ENCODE measurements at places on chromosomes 4 and X. TPM values are rescaled to one million over a fixed set of nuclear protein-coding genes. Genes with fewer than 3 reads are reported as not detected.

DNA sequence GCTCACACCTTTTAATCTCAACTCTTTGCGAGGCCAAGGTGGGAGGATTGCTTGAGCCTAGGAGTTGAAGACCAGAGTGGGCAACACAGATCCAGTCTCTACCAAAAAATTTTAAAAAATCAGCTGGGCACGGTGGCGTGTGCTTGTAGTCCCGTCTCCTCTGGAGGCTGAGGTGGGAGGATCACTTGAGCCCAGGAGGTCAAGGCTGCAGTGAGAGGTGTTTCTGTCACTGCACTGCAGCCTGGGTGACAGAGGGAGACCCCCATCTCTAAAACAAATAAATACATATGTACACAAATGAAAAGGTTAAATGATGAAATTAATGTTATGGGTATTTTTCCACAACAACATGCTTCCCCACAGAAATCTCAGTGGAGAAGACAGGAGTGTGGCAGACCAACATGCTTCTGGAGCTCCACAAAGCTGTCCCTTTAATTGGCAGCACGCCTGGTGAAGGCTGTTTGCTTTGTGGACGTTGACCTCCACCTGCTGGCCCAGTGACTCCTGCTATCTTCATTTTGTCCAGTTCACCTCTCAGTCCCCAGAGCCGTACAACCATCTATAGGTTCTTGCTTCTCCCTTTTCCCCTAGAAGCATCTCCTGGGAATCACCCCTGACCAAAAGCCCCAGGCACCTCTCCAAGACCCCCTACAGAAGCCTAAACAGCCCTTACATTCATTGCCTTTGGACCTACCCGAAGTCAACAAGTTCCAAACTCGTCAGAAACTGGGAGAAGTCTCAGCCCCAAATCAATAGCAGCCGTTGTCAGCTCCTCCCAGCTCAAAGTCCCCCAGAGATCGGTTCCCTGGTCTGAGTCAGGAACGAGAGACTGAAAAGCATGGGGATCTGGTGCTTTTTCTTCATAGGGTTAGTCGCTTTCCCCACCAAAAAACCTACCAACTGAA lies 36.4 kb upstream of the CD99 start:
- no peak for DNase-seq

TCEANC gene
- 2.5 TPM for total RNA-seq

GRCh38 chr4:89746377-89746776 lies 90.6 kb downstream of the SNCA start:
- no peak for DNase-seq

- no peak for DNase-seq
Observed at GRCh38 chr4:120517966-120518365, 404.6 kb downstream of the PRDM5 start.

GRCh38 chr4:47071901-47072341 lies 40.6 kb downstream of the GABRB1 start:
- no peak for DNase-seq

- DNase-seq: no peak
Observed at GRCh38 chrX:413322-414201, 26.9 kb upstream of the PPP2R3B start.

GRCh38 chr4:70600977-70601376 lies 8.9 kb downstream of the AMBN start:
- no peak for DNase-seq

GRCh38 chrX:119041175-119041574 lies 31.6 kb upstream of the CT47C1 start:
- DNase-seq: no peak

DNA sequence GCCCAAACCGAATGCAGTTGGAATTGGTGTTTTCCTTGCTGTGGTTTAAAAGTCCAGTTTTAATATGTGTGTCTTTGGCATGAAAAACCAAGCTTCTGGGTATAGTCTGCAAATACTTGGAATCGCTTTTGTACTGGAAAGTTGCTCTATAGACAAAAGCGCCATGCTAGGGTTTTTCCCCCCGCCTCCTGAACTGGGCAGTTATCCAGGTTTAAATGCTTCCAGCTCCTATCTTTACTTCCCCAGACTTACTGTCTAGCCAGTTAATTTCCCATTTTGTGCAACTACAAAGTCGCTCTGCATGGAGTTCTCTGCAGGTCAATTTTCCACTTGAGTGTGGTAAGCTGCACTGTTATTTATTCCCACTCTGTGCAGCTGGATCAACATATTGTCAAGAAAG lies 2.7 kb downstream of the RASL11B start:
- DNase-seq: no peak

- DNase-seq: no peak
Observed at GRCh38 chr4:189081826-189082225, 858.8 kb upstream of the FRG1 start.

DNA sequence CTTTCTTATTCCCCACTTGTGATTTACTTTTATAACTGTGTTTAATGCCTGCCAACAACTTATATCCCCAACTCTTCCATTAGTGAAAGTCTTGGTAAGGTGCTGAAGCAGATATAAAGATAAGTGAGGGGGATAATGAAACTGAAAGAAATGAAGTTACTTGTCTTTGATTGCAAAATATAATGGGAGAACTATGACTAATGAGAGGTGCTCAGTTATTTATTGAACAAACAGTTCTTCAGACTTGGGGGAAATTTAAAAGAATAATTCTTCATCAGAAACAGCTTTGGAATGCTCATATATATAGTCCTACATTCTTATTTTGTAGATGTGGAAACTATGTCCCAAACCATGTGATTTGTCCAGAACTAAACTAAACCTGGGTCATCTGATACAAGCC lies 213.5 kb downstream of the TEX13A start:
- DNase-seq: no peak

DNA sequence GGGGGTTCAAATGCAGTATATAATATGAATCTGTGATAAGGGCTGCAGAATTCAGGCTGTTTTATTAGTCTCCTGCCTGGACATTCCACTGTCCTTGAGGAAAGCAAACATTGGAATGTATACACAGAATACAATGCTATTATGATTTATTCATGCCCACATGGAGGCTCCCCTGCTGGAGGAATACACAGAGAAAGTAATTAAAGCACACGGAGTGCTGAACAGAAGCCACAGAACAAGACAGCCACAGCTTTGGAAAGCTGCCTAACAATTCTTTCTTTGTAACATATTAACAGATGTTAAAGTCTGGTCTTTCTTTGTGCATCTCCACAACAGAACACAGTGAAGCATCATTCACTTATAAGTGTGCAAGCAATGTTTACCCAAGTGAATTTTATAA lies 155.8 kb downstream of the ARAP2 start:
- DNase-seq: no peak

- no peak for DNase-seq
Observed at GRCh38 chrX:106987488-106987887, 12.5 kb downstream of the MORC4 start.

DNA sequence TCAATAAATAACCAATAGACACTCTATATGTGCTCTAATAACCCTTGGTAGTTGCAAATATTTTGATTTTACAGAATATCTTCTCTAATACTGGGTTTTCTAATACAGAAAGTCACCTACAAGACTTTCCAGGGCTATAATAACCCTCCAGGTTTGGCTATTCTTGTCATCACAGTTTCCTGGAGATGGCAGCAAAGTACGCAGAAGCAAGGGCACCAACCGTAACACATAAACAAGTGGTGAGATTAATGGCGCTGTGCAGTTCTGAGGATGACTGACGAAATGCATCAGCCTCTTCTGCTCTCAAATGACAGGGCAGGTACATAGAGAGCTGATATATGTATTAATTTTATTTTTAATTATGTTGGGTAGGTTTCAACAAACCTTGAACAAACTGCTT lies 122.4 kb downstream of the C4orf33 start:
- DNase-seq: no peak

- DNase-seq: no peak
Observed at GRCh38 chr4:74661427-74662201, 132.7 kb downstream of the BTC start.

TLR2 gene
- total RNA-seq: 11.7 TPM

- DNase-seq: no peak
Observed at GRCh38 chr4:151263455-151263854, 13.5 kb upstream of the PRSS48 start.

CLCN4 gene
- total RNA-seq: 0.54 TPM

GJB1 gene
- total RNA-seq: 2.2 TPM

SH3D19 gene
- total RNA-seq: 76.7 TPM

DHRSX gene
- 10.9 TPM for total RNA-seq

STK32B gene
- 2.0 TPM for total RNA-seq

DNA sequence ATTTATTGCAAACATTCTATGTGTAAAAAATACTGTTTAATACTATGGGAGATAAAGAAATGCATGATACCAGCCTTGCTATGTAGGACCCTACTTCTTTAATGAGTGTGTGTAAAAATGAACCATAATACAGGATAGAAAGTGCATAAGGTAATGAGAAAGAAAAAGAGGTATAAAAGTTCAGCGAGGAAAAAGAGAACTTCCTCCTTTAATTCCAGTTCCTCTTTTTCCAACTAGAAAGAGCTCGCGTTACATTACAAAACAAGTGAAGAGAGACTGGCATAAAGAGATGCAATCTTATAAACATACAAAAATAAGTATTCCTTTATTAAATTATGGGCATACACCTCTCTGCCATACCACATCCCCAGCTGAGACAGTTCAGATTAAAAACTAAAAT lies 77.4 kb downstream of the ANKRD17 start:
- DNase-seq: no peak

GRCh38 chr4:8886612-8887406 lies 15.2 kb upstream of the HMX1 start:
- no peak for DNase-seq

CSN1S1 gene
- total RNA-seq: 3.7 TPM

All from lower leg skin (tissue), 4 donors.